RWPE2 (cell line): ENCODE measurements at places on chromosomes 2 and 18.

- DNase-seq, result no peak
Measured at GRCh38 chr2:195722075-195722474, 65.0 kb downstream of the SLC39A10 start.

GRCh38 chr2:33498291-33498956 is 22.0 kb downstream of the RASGRP3 start:
- DNase-seq, result no peak

- no peak for DNase-seq
Measured at GRCh38 chr2:113160962-113161361, 12.8 kb upstream of the PSD4 start.

DNA sequence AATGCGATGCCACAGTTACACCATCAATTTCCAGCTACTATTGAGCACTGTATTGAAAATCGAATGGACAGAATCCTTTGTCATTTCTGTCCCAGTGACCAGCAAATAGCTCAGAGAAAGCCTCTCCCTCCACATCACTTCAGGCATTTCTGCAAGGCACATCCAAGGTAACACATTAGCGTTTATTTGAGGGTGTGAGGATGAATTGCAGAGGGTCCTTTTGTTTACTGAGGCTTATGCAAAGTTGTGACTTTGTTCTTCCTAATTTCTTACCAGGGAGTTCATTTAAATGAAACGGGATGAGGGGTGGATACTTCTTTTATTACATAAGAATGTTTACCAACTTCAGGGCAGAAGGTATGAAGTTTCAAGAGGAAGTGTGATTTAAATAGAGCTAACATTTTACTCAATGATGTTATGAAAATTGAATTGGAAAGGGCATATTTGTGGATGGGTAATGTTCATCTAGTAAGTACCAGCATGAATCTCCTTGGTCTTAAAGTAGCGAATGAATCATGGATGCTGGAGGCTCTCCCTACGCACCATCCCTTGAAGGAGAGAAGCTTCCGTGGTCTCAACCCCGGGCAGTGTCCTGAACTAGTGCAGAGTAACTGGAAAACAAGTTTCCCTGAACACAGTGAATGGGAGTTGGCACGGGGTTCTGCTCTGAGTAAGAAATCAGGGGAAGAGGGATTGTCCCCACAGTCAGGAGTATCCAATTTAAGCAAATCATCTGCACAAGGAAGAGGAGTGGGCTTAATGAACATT is 756.5 kb downstream of the GALR1 start:
- no peak for DNase-seq

DNA sequence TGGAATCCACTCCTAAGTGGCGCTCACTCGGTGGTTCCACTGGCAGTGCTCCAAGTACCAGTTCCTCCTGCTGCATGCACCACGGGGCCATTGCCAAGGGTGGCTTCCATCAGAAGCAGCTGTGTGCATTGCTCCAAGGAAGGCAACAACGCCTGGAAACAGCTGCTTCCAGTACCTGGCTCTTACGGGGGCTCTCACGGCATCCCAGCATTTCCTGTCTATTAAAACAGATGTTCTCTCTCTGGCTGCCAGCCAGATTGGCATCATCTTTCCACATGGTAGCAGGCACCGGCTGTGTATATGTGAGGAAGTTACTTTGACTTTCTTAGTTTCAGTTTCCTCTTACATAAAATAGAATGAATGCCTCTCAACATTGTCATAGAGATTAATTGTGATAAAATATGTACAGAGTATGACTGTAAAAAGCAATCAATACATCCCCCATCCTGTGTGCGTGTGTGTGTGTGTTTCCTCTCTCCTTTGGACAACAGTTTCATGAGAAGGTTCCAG is 84.9 kb downstream of the CMPK2 start:
- no peak for DNase-seq

DNA sequence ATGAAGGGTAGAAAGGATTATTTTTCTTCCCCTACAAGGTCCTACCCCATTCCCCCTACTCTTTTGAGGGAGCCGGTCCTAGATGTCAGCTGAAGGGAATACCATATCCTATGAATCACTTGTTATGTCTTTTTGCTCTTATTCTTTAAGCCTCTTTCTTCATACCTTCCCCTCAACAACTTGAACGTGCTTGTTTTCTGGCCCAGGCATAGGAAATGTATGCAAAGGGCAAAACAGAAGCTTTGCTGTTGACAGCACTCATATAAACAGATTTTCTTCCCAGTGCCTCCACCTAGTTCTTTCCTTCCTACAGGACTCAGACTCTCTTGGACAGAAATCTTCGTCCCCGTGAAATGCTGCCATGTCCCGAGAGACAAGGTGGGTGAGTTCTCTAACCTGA is 64.6 kb downstream of the TMEM17 start:
- no peak for DNase-seq

- DNase-seq, result no peak
Measured at GRCh38 chr2:99338029-99338585, 918 bp downstream of the EIF5B start.

DNA sequence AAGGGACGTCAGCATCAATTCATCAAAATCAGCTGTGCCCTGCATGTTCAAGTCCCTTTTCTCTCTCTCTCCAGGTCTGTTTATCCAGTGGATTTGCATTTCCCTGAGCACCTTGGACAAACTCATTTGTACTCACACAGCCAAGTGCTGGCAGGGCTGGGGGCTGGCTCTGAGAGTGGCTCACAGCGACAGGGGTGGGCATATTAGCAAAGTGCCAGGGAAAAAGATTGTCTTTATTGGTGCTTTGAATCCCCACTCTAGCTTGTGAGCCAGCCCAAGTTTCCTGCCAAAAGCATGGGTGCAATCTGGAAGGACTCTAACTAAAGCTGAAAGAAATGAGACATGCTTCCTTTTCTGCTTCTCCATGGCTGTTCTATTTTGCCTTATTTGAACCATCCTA is 56.6 kb downstream of the ACOXL start:
- no peak for DNase-seq

- DNase-seq, result no peak
Measured at GRCh38 chr2:26088038-26088643, 54.3 kb downstream of the RAB10 start.

DNA sequence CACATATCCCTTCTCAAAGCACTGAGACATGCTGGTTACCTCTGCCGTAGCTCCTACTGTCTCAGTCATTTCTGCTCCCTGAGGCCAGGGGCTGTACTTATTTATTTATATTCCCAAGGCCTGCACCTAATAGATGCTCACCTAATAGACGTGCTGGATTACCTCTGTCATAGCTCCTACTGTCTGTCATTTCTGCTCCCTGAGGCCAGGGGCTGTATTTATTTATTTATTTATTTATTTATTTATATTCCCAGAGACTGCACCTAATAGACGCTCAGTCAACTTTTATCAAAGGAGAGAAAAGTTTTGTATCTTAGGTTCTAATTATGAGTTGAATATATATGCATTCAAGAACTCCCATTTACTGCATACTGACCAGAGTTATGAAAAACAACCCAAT is 414.0 kb upstream of the TRIB2 start:
- no peak for DNase-seq

DNA sequence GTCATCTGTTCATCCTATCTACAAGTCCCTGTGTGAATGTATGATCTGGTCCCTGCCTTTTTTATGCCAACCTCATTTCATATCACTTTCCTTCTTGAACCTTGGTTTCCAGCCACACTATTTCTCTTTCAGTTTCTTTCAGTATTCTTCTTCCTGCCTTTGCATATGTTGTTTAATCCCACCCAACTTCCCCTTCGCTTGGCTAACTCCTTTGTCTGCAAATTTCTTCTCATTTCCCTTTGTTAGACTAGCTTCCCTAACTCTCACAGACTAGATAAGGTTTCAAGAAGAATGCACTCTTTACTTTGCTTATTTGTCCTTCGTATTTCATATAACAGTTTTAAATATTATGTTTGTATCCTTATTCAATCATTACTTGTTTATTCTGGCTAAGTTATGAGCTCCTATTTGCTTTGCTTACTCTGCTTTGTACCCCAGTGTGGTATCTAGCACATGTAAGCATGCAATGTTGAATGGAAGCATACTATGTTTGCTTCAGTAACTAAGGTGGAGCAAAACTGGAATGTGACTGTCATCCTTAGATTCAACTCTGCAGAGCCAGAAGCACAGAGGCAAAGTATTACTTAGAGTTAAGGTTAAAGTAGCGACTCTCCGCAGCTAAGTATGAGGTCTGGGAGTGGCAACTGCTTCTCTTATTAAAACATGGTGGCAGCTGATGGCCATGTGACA is 681.3 kb downstream of the CPS1 start:
- no peak for DNase-seq

DNA sequence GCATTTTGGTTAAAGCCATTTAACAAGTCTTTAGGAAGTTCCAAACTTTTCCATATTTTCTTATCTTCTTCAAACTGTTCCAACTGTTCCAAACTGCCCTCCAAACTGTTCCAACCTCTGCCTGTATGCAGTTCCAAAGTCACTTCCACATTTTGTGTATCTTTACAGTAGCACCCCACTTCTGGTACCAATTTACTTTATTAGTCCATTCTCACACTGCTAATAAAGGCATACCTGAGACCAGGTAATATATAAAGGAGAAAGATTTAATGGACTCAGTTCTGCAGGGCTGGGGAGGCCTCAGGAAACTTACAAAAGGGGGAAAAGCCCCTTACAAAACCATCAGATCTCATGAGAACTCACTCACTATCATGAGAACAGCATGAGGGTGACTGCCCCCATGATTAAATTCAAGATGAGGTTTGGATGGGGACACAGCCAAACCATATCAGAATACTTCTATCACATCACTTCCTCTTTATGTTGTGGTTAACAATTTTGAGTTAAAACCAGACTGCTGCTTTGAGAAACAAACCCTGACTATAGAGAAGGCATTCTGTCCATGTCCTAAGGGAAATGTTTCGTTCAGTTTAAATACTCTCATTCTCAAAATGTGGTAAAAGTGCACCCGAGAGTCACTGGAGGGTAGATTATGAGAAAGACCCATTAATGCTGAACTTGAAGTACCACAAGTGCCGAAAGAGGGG is 11.0 kb downstream of the IL18R1 start:
- DNase-seq, result no peak

- no peak for DNase-seq
Measured at GRCh38 chr2:198054299-198054698, 249.9 kb downstream of the PLCL1 start.
